ENCODE measurements at places on chromosomes 7 and 10.

DNA sequence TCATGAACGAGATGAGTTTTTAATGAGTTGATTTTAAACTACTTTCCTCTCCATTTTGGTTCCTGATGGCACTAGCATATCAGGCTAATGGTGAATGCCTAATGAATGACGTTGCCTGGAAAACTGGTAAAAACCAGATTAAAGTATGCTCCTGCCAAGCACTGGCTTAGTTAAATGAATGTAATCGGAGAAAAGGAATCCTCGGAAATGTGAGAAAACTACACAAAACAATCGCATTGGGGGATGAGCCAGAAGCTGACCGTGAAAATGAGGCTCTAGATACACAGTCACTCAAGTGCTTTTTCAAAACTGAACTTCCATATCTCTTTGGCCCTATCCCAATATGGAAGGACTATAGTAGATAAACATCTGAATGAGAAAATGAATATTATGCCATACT, 153.8 kb upstream of the COL1A2 start:
- no peak for DNase-seq

DNA sequence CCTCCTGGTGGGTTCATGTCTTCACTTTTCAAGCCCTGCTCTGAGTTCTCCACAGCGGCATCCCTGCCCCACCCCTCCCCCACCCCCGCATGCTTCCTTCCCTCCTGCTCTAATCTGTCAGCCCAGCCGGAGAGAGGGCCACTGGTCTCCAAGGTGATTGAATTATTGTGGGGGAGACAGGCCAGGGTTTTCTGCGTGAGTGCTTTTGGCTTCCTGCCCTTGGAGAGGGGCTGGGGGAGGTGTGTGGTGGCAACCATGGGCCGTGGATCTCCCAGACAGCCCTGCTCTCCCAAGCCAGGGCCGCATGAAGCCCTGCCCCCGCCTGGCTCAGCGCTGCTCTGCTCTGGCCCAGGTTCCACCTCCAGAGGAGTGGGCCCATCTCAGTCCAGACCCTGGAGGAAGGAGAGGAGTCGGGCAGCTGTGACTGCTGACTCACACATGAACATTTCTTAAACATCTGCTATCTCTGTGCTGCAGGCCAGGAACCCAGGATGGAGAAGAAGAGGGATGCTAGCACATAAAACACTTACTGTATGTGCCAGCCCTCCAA, 109.9 kb downstream of the ZMIZ1 start:
- DNase-seq, result peak; percentile 45

DNA sequence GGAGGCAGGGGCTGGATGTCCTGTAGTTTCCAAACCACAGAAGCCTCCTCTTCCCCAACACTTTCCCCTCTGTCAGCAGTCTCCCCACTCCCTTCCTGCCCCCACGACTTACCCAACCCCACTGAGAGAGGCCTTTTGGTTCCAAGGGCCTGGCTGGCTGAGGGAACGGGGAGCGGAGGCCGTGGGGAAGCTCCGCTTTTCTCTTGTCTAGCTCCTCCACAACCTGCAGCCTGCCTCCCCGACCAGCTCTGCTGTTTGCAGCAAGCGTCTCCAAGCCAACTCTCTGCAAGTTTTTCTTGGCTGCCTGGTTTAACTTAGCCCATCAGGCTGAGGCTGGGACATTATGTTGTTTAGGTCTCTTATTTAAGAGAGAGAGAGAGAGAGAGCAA, 126.8 kb downstream of the NEURL1 start:
- DNase-seq, result no peak

DNA sequence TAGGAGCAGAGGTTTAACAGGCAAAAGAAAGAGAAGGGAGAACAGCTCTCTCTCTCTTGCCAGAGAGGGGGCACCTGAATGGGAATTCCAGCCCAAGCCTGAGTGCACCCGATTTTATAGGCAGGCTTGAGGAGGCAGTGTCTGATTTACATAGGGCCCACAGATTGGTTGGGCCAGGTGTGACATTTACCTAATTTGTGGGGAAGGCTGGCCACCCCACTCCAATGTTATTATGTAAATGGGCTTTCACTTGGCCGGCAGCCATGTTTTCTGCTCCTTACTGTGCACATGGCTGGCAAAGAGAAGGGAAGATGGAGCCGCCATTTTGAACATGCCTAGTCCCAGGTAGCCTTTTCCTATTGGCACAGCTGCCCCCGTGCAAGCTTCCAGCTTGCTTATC, 735.5 kb upstream of the AUTS2 start:
- no peak for DNase-seq

DNA sequence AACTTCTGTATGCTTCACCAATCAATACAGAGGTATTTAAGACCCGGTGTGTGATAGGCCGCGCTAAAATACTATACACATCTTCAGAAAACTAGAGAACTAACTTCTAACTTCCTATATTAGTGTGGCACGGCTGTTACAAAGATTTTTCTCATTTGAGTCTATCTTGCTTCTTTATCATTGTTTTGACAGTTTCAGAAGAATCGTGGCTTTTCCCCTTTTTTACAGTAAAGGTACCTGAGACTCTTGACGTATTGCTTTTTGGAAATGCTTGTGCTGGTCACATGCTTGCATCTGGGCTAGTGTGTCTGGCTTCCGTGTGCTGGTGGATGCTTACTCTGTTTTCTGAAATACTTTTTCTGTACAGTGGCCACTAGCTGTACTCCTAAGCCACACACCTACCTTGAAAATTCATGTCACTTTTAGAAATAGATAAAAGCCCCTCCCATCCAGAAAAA, 12.7 kb downstream of the IKZF1 start:
- no peak for DNase-seq

DNA sequence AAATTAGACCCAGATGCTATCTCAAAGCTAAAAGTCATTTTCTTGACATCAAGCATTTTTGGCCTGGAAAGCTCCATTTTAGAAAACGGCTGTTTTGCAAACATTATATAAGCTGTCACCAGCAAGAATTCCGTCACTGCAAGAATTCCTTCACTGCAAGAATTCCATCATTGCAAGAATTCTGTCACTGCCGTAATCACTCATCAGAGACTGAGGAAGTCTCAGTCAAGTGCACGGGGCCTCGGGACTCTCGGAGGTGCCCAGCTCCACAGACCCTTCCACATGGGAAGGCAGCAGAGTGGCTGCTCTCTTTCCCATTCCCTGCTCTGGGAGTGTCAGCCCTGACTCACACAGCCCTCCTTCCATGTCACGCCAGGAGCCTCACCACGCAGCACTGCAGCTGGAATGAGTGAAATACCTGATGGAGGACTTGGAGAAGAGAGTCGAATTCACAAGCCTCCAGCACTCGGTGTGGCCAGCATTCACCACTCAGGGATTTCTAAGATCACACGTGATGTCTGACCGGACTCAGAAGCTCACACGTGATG, 168.3 kb downstream of the PTPRN2 start:
- DNase-seq, result no peak

- no peak for DNase-seq
Observed at GRCh38 chr10:21146436-21146789, 249.3 kb upstream of the NEBL start.

GRCh38 chr10:98402478-98402877, 12.5 kb downstream of the PYROXD2 start:
- no peak for DNase-seq

DNA sequence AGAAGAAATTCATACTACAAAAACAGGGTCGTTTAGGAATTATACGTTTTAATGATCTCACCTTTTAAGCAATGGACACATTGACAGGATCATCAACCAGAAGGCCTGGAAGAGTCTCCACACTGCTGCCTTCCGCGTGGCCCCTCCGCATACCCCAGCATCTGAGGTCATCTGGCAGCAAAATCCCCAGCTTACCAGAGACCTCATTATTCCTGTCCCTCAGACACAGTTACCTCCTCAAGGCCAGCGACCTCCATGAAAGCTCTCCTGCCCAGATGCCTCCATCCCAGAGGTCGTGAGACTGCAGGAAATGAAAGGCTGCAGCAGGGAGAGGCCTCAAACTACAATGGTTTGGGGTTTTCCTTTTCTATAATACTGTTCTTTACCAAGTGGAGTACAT, 14.8 kb upstream of the GSAP start:
- no peak for DNase-seq

Data from liver (tissue), 10 donors.